A549 treated with CORT108297 at 1 μM for 4 hours (cell line): ENCODE measurements at places on chromosomes 4 and X. TPM values are rescaled to one million over a fixed set of nuclear protein-coding genes. Genes with fewer than 3 reads are reported as not detected.

The JADE1 gene
- total RNA-seq = 15.6 to 23.1 TPM (median 18.9 TPM) in 5 replicates

The FGFBP1 gene
- 3.8 to 4.9 TPM (median 4.2 TPM) in 5 replicates for total RNA-seq

The UBL4A gene
- total RNA-seq = 63.0 to 72.5 TPM (median 69.3 TPM) in 5 replicates

The FAM53A gene
- 0.50 to 1.4 TPM (median 0.77 TPM) in 5 replicates for total RNA-seq

The FAM149A gene
- total RNA-seq = 1.4 to 1.8 TPM (median 1.7 TPM) in 5 replicates

The GPR78 gene
- 0.04 to 0.17 TPM (median 0.05 TPM) in 3 of 5 replicates, not detected in the others for total RNA-seq

The CCDC110 gene
- 0.04 to 0.09 TPM (median 0.07 TPM) in 3 of 5 replicates, not detected in the others for total RNA-seq

The VEGFC gene
- total RNA-seq = 14.7 to 17.1 TPM (median 15.2 TPM) in 5 replicates
